ENCODE measurements at places on chromosomes 3 and 15. TPM values are rescaled to one million over a fixed set of nuclear protein-coding genes. Genes with fewer than 3 reads are reported as not detected.

CCDC51 gene
- total RNA-seq: 15.1 TPM

GOLGA8Q gene
- 0.83 TPM for total RNA-seq

PLSCR2 gene
- 0.35 TPM for total RNA-seq

VWA5B2 gene
- not detected for total RNA-seq

DNA sequence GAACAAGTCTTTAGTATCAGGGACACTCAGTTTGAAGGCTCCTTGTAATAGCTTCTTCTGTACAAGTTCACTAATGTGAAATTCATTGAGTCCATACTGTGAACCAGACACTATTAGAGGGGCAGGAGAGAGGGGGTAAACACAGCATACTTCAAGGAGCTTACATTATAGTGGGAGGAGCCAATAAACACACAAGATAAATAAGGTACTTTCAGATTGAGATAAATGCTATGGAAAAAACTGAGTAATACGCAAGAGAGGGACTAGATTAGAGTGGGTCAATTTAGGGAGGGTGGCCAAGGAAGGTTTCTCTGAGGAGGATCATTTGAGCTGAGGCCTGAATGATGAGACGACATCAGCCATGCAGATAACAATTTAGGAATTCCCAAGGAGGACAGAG is 3.1 kb upstream of the AKAP13 start:
- H3K27me3 ChIP-seq: peaks cover 3% of the 10 kb centered on the region
- H3K4me1 ChIP-seq: peaks cover 40% of the 10 kb centered on the region
- H3K27ac ChIP-seq: peak overlapping the region; percentile 51
- peaks cover 10% of the 10 kb centered on the region for H3K36me3 ChIP-seq

GRCh38 chr15:76903251-76903681 is 1.9 kb downstream of the SCAPER start:
- peaks cover 38% of the 10 kb centered on the region for H3K4me1 ChIP-seq
- peak overlapping the region; percentile 90 for H3K4me3 ChIP-seq
- H3K27ac ChIP-seq: peak overlapping the region; percentile 73
- DNase-seq: peak; percentile 13

DNA sequence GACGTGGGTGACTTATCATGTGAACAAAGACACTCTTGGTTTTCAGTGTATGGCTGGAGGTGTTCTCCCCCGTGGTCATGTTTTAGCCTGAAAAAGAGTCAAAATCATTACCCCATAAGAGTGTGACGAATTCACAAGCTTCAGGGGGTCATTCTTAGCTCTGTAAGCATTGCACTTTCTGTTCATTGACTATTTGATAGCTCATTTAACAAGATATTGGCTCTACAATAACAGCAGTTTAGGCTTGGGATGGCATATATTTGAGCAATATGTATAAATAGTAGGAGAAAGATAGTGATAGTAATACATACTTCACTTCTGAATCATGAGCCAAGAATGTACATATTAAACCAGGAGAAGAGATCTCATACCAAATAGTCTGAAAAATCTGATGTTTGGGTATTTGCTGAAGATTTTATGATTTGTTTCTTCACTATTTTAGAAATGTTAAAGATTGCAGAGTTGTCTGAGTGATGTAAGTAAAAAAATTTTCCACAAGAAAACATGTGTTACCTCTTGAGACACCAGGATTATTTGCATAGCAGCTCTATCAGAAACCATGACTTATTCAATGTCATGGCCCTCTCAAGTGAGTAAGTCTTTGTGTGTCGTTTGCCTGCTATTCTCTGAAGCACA is 996.0 kb downstream of the OTOL1 start:
- no peaks in the 10 kb centered on the region for H3K36me3 ChIP-seq
- no peaks in the 10 kb centered on the region for H3K4me1 ChIP-seq
- no peak overlapping the region for H3K4me3 ChIP-seq
- DNase-seq: no peak
- no peaks in the 10 kb centered on the region for H3K27me3 ChIP-seq
- H3K27ac ChIP-seq: no peak overlapping the region

- H3K4me1 ChIP-seq: no peaks in the 10 kb centered on the region
- no peaks in the 10 kb centered on the region for H3K36me3 ChIP-seq
- no peak overlapping the region for H3K27ac ChIP-seq
- H3K4me3 ChIP-seq: no peak overlapping the region
Measured at GRCh38 chr3:172023915-172024314, 15.5 kb upstream of the FNDC3B start.

- DNase-seq: no peak
- no peaks in the 10 kb centered on the region for H3K27me3 ChIP-seq
- H3K4me1 ChIP-seq: no peaks in the 10 kb centered on the region
- H3K36me3 ChIP-seq: peaks cover 27% of the 10 kb centered on the region
- H3K27ac ChIP-seq: no peak overlapping the region
- no peak overlapping the region for H3K4me3 ChIP-seq
Measured at GRCh38 chr3:128859630-128860029, 19.8 kb upstream of the ACAD9 start.

GRCh38 chr3:135243616-135244015 is 448.6 kb downstream of the EPHB1 start:
- H3K4me3 ChIP-seq: no peak overlapping the region
- H3K36me3 ChIP-seq: no peaks in the 10 kb centered on the region
- H3K4me1 ChIP-seq: no peaks in the 10 kb centered on the region
- H3K27me3 ChIP-seq: no peaks in the 10 kb centered on the region
- DNase-seq: no peak
